Activated T-cell treated with anti-CD3 and anti-CD28 coated beads, Interleukin-2, amount 50 U/mL, for 48 hours (primary cell): ENCODE measurements at places on chromosomes 3 and 15.

- no peak for DNase-seq
These were observed 88.8 kb downstream of the CRTC3 start for GRCh38 chr15:90618330-90619125.

DNA sequence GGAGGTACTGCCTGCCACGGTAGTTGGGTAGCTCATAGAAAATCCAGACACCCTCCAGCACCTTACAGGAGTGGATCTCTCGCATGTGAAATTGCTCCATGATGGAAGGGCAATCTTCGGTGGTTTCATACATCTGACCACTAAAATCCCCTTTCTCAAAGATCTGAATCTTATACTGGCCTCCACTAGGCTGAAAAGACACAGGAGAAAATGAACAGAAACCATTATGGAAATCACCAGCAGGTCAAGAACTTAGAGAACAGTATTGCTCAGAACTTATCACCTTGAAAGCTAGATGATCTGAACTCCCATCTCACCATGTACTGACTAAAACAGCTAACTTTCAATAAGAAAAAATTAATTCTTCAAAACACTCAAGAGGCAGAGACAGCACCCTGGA, 5.4 kb downstream of the CRYGS start:
- no peak for DNase-seq

- DNase-seq = peak; percentile 87
These were observed 18.7 kb upstream of the HDAC11 start for GRCh38 chr3:13461169-13462124.

DNA sequence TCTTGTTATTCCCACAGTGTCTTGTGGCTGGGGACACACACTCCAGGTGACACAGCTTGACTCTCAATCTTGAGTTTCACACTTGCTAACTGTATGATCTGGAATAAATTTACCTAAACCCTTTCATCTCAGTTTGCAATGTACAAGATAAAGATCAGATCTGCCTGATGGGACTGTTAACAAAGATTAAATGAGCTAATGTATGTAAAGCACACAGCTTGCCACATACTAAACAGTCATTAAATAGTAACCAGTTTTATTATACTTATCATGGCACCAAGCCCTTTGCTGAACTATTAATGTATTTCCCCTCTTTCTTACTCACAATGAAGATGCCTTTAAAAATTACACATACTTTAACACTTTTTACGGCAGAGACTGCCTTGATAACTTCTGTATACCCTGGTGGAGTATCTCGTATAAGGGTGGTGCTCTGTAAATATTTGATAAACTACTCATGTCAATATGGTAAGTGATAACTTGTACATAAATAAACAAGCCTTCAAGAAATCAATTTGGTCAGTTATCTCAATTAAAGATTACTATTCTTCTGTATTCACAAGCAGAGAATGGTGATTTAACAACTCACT, 184.5 kb downstream of the STAG1 start:
- no peak for DNase-seq

DNA sequence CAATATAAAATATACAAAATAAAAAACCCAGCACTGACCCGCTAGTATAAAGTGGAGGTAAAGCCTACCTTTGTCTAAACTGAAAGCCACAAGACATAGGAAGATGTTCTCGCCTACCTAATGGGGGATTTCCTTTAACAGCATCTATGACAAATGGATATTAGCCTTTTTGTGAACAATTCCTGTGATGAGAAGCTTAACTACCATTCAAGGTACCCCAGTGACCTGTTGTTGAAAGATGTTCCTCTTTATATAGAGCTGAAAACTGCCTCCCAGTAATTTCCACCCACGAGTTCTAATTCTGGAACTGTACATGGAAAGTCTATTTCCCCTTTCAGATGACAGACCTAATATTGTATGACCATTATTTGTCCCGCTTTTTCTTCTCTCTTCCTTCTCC, 109.8 kb upstream of the RASGRP1 start:
- no peak for DNase-seq

DNA sequence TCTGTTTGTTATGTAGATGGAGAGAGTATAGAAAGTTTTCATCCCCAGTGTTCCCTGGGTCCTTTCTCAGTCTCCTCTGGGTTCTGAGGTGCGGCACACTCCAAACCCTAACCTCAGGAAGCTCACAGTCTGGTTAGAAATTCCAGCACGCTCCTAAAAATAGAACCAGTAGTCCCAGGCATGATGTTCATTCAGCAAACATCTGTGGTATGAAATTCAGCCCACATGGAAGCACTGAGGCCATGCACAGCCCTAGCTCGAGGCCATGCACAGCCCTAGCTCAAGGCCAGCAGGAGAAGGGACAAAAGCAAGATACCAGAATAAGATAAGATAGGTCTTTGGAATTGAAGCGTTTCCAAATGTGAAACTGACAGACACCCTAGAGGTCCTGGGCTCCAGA, 82.3 kb upstream of the OXTR start:
- DNase-seq = no peak

DNA sequence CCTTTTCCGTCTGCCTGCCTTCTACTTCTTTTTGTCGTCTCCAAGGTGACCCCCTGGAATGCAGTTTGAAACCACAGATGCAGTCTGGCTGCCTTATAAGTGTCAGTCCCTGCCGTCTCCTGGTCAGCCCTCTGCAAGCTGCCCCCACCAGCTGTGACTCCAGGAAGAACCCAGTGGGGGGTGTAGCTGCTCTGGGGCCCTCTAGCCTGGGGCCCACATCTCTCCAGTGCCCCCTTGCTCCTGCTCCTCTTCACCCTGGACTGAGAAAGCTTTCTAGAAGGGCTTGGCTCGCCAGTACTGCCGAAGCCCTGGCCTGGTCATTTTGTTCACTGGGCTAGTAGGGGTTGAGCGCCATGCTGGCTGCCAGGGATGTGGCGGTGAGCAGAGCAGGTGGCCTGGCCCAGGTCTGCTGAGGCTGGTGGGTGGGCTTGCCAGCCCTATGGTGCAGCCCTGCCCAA, 21.3 kb downstream of the SYNM start:
- no peak for DNase-seq

DNA sequence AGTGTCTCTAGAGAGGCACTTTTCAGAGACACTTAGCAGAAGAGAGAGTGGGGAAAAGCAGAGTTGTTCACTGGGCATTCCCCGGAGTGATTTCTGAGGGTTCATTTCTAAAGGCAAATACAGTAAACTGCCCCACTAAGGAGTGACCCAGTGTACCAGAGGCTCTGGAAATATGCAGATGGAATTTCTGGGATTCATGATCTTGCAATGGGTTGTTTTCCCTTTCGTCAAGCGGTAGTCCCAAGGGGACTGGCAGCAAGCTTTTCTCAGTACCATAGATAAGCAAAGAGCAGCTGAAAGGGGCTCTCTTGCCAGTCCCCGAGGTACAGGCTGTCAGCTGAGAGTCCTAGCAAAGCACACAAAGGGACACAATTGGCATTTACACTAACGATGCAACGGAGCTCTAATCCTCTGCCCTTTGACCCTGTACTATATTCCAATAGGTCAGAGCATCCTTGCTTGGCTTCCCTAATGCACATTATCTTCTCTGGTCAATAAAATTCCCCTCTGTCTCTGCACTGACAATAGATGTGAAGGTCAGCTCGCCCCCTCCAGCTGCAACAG, 155.6 kb downstream of the SEMA6D start:
- DNase-seq = no peak

DNA sequence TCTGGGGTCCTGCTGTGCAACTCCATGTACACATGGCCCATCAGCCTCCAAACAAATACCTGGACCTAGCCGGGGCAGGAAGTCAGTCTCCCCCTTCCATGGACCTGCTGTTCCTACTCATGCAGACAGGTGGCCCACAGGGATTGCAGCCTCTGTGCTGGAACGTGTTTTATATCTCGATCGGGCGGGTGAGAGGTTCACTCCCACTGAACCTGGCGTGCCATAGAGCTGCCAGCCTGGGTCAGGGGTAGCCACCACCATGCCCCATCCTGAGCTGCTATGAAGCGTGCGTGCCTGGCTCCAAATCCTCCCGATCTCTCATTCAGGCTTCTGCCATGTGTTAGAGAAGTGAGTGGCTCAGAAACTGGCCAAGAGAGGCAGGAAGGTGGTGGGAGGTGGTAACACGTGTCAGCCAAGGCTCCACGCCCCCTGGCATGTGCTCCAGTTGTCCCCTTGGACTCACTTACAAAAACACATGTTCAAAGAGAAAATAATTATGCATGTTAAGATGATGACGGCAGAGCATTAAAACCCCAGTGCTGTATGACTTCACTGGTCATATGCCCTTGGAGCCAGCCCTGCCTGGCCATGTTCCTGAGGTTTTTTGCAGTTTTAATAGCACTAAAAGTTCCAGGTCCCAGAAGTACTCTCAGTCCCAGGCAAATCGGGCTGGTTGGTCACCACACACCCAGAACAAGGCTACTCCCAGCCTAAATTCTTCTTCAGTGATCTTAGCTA, 30.6 kb downstream of the CTSH start:
- no peak for DNase-seq

- no peak for DNase-seq
These were observed 121.4 kb downstream of the LMLN start for GRCh38 chr3:198081421-198081844.

GRCh38 chr3:81936817-81937216, 175.4 kb upstream of the GBE1 start:
- DNase-seq = no peak

- peak; percentile 45 for DNase-seq
These were observed 1.8 kb downstream of the ONECUT1 start for GRCh38 chr15:52788099-52788986.

DNA sequence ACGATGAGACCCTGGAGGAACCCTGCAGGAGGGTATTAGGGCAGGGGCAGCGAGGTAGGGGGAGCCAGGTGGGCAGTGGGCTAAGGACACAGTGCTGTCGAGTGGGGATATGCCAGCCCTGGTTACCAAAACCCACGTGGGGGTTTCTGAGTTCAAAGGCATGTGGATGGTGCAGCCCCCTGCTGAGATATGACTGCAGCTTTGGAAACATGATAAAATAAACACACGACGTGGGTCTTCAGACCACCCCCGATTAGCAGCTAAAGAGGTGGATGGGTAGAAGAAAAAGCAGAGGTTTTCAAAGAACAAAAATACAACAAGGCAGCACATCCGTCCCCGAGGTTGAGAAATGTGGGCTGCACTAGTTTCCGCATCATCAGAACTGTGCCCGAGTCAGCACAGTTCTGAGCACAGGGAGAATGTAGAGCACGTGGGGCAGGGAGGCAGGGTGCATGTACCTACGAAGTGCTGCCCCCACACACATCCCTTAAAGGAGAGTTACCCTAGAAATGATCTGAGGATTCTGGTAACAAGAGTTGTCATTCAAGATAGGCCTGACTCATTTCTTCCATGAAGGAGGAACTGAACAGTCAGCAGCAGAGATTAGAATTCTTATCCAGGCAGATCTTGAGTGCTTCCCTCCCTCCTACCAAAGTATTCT, 121.3 kb downstream of the RPLP1 start:
- DNase-seq = peak; percentile 59

DNA sequence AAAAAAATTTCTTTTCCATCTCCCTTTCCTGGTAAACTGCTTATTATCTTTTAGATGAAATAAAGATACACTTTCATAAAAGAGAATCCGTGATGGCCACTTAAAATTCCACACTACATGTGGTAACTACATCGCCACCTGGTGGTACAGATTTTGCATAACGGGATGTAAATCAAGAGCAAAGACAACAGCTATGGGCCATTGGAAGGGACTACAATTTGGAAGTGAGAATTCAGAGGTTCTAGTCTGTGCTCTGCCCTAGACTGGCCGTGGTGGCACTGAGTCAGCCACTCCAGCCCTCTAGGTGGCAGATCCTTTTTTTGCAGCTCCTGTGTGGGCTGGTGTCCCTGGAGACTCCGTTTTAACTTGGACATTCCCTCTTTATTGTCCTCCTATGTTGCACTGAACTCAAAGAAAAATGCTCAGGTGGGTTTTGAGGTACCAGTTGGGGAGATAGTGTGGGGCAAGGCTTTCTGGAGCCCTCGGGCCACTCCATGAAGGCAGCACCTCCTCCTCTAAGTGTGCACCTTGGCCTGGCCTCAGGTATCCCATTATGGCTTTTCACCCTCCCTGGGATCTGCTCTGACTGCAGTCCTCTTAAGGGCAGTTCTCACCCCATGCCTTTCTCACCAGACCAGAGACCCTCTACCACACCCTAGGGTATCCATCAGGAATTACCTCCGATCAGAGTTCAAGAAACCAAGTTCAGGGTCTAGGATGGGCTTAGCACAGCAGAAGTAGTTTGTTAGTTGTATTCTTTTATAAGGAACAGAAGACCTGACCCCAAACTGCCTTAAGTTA, 54.9 kb downstream of the SPSB4 start:
- DNase-seq = peak; percentile 55

GRCh38 chr15:93152360-93152759, 63.3 kb upstream of the RGMA start:
- DNase-seq = peak; percentile 24

- peak; percentile 17 for DNase-seq
These were observed 20.6 kb downstream of the COL8A1 start for GRCh38 chr3:99659032-99659431.

- DNase-seq = no peak
These were observed 35.8 kb downstream of the SETD2 start for GRCh38 chr3:47128137-47128536.

- DNase-seq = no peak
These were observed 19.7 kb downstream of the CORO2B start for GRCh38 chr15:68598171-68599152.

DNA sequence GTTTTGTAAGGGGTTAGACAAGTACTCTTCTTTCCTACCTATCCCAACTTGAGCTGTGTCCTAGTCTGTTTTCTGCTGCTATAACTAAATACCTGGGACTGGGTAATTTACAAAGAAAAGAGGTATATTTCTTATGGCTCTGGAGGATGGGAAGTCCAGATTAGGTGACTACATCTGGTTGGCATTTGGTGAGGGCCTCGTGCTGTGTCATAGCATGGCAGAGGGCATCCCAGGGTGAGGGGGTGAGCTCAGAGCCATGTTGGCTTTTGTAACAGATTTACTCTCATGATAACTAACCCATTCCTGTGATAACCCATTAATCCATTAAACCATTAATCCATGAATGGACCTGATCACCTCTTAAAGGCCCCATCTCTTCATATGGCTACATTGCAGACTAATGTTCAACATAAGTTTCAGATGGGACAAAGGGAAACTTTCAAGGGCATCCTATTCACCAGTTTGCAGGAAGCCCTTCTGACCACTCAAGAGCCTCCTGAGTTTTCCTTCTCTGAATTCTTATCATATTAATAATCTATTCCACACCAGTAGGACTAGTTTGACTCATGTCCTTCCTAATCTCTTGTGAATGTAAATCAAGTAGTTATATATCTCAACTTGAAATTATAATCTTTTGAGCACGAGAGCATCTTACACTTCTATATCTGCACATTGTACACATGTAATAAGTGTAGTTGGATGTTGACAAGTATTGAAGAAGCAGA, 185.7 kb upstream of the ZPLD1 start:
- no peak for DNase-seq

- DNase-seq = no peak
These were observed 30.3 kb upstream of the ZNF385D start for GRCh38 chr3:21781355-21781754.

DNA sequence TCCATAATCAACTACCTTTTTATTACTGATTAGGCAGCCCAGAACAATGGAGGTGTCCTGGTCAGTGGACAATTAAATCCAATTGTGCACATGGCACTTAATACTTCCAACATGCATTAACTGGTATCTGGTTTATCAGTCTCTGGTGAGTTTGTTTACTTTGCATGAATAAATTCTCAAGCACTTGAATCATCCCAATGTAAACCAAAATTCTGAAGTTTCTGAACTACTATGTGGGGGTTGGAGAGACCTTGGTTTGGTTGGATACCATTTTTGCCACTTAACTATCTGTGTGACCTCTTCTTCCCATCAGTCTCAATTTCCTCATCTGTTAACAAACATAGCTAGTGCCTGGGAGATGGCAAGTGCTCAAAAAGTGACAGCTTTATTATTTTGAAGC, 70.5 kb upstream of the MAP4 start:
- DNase-seq = no peak
